SHP77 treated with DMSO at 0.1 percent for 48 hours (cell line): ENCODE measurements at places on chromosomes 11 and 22.
A peak's percentile ranks its signal among the peaks of the same experiment; 100 is the strongest.

DNA sequence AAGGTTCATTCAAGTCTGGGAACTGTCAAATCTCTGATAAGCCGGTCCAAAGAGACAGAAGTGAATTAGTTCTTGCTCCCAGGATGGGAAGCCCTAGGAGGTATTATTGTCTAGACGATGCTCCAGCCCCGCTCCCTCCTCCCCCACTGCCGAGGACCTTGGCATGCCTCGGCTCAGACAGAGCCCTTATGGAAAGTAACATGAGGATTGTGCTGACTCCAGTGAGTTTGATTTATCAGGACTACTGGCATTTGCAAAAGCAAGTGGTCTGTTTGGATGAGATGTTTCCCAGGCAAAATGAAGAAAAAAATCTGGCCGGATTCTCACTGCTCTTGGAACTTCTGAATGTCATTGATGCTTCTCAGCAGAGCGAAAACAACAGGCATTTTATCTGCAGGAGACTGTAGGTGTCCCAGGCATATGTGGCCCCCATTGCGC lies 341.0 kb downstream of the ETS1 start:
- no peak for DNase-seq

DNA sequence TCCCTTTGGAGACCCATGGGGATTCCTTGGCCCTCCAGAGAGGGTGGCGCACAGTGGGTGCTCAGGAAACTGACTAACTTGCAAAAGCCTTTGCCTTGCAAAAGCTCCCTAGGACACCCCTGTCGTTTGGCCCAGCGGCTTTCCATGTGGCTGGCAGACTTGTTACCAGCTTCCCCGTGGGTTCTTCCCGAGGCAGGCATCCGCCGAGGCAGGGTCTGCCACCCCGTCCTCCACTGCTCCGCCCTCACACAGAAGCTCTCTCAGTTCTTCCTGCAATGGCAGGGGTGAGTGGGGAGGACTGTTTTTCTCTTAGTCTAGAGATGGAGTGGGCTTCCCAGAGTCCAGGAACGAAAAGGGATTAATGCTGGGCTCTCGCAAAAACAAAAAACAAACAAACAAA lies 23.0 kb downstream of the ALX4 start:
- no peak for DNase-seq

DNA sequence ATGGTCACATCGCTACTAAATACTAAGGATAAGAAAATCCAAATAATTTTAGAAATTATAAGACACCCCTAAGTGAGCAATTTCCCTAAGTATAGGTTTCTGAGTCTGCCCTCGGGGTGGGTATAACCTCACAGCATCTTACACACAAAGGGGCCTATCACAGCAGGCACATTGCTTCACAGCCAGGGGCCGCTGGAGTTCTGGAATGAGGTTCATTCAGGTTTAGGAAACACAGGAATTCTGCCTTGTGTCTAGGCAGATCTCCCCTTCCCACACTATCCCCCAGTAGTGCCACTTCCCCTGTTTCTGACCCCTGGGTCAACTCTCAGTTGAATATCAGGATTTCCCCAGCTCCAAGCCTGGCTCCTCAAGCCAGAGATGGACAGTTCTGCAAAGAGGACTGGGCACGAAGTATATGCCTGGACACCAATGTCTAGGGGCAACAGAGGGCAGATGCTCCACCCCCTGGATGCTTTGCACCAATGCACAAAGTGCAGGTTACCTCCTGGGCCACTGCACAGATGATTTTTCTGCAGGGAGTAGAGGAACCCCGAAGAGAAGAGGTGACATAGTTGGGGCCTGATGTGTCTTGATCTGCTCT lies 11.4 kb downstream of the TUBA8 start:
- no peak for DNase-seq

- no peak for DNase-seq
These were observed 8.5 kb upstream of the DENND5A start for GRCh38 chr11:9273376-9274336.

DNA sequence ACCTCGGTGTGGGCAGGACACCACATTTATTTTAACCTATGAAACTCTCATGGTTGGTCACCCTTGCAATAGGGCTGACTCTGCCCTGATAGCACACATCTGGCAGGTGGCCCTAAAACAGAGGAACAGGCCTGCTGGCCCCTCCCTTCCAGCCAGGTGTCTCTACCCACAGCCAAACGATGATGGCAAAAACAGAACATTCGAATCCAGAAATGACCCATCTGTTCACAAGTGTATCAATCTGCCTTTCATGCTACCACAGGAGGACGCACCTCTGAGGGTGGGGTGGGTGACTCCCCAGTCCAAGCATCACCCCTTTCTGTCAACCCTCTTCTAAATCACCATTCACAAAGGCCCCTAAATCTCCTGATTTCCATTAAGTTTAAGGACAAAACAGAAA lies 118.1 kb downstream of the ETS1 start:
- DNase-seq = no peak

- DNase-seq = no peak
These were observed 1313.6 kb downstream of the TBC1D22A start for GRCh38 chr22:48076008-48076407.

GRCh38 chr11:121389651-121390050 lies 62.5 kb upstream of the SORL1 start:
- no peak for DNase-seq

DNA sequence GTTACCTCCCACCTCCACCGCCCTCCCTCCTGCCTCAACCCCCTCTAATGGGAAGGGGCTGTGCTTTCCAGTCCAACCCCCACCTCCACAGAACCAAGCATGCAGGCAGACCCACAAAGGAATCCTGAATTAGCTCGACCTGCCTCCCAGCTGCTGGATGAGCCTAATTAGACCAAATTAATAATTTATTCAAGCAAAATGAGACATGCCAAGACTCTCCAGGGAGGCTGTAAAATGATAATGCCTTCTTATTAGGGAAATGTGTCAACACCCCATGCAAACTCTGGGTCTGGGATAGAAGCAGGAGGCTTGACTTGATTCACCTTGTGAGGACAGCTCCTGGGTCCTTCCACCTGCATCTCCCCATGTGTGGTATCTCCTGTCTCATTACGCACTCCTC lies 59.4 kb upstream of the HMGXB4 start:
- DNase-seq = no peak

DNA sequence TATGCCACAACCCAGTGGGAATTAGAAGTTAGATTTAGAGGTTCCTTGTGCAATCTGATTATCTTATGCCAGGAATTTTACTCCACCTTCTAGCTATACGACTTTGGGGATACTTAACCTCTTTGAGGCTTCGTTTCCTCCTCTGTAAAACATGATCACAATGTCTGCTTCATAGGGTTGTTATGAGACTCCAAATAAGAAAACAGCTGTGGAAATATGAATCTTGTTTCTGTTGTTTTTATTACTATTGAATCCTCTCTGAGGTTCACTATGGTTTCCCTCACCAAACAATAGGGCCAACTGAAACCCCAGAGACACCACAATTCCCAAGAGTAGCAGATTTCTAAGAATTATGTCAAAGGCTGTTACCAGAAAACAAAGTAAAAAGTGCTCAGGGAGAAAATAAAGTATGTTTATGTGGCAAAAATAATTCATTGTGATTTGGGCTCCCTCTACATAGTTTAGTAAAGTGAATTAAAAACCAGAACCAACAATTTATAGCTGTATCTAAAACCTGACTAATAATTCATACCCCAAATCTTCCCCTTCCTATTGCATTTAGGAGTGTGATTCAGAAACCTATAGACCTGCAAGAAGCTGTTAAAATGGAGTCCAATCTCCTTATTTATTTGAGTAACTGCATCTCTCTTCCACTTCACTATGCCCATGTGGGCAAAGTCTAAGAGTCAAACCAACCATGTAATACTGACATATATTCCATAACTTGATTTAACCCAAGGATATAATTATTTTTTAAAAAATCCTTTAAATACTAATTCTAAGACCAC lies 38.4 kb downstream of the AMBRA1 start:
- no peak for DNase-seq

- DNase-seq = peak; percentile 28
These were observed 849 bp upstream of the APOBEC3B start for GRCh38 chr22:38981005-38981991.

DNA sequence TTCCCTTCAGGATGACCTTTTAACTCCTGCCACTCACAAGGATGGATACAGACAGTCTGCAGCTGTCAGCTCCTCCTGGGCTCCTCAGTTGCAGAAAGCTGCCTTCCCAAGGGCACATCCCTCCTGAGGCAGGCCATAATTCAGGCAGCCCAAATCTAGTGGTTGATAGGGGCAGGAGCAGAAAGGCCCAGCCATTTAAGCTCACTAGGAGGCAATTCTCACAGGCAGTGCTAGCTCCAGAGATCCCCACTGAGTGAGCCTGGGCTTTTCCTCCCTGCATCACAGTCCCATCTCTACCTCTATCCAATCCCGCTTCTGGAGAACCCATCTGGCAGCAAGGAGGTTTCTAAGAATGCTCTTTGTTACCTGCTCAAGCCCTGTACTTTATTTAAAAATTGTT lies 200.6 kb downstream of the ARHGAP42 start:
- no peak for DNase-seq

GRCh38 chr22:46023558-46023981 lies 46.6 kb upstream of the WNT7B start:
- no peak for DNase-seq

GRCh38 chr11:88520391-88520790 lies 182.9 kb upstream of the CTSC start:
- DNase-seq = no peak

- no peak for DNase-seq
These were observed 26.8 kb downstream of the TPBGL start for GRCh38 chr11:75267171-75267970.

DNA sequence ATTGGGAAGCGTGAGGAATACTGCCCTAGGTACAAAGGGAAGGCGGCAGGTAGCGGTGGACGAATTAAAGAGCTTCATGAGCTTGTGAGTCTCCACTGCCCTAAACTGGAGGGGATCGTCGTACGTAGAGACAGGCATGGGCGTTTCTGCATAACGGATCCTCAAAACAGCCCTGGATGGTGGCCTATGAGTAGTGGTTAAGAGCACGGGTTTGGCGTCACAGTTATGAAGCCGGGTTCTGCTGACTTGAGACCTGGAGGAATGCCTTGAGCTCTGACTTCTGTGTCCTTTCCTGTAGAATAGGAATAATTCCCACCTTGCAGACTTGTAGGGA lies 335 bp downstream of the TMEM138 start:
- DNase-seq = no peak

- DNase-seq = no peak
These were observed at the start of gene BDNF for GRCh38 chr11:27700351-27701301. BDNF (minus strand) TSS chr11:27700455; CDS start chr11:27658564, 41,891 bp downstream.

- no peak for DNase-seq
These were observed 34.8 kb downstream of the BARX2 start for GRCh38 chr11:129410395-129410960.

GRCh38 chr11:69205743-69206612 lies 50.2 kb downstream of the SMIM38 start:
- no peak for DNase-seq

DNA sequence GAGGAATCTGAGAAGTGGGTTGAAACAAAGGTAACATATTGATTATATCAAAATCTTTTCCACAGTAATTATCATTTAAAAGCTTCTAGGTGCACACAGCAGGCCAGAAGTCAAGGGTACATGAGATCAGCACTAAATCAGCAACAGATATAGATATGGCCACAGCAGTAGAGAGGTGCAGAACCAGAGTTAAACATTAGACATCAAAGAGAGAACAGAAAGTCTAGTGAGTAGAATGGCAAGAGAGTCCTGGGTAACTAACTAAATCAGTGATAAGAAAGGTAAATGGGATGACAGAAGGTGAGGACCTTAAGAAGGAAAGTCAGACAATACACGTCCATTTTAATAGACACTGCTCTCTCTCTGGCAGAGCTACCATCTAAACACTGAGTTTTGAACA lies 119.5 kb upstream of the GRIA4 start:
- no peak for DNase-seq

DNA sequence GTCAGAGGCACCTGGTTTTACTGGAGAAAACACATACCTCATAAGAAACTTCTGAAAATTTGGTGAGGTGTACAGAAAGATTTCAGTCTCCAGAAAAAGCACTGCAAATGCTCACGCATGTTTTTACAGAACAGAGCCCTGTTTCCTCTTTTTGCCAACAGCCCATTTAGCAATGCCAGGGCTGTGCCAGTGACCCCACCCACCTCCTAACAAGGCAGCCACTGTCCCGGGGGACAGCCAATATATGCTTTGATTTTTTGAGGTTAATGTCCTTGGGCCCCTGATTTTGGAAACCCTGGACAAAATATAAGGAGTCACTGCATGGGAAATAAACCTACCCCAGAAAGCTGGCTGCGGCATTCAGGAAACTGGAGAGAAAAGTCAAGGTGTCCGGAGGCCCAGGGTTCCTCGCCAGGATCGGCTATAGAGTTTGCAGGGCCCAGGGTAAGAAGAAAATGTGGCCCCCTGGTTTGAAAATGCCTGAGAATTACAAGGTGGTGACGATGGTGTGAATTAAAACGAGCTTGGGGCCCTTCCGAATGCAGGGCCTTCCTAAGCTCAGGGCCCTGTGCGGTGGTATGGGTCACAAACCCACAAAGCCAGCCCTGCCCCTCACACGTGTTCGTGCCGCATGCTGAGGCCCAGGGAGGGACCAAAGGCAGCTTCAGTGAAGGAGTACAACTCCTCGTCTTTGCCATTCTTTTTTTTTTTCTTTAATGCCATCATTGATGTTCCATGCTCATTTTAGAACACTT lies 71.1 kb upstream of the WNT7B start:
- no peak for DNase-seq

DNA sequence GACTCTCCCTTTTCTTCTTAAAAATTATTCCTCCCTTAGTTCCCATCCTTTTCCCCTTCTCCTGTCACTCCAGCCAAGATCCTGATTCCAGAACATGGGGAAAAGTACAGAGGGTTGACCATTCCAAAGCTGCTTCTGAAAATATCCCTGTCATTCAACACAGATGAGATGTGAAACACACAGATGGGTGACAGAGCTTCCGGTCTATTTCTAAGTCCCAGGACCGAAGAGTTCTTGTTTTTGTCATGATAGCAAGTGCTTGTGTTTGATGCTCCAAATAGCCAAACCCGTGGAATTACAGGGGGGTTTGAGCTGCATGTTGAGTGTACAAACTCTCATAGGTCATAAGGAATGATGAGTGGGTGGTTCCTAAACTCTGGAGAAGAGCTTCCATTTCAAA lies 57.9 kb downstream of the PARVA start:
- DNase-seq = no peak

DNA sequence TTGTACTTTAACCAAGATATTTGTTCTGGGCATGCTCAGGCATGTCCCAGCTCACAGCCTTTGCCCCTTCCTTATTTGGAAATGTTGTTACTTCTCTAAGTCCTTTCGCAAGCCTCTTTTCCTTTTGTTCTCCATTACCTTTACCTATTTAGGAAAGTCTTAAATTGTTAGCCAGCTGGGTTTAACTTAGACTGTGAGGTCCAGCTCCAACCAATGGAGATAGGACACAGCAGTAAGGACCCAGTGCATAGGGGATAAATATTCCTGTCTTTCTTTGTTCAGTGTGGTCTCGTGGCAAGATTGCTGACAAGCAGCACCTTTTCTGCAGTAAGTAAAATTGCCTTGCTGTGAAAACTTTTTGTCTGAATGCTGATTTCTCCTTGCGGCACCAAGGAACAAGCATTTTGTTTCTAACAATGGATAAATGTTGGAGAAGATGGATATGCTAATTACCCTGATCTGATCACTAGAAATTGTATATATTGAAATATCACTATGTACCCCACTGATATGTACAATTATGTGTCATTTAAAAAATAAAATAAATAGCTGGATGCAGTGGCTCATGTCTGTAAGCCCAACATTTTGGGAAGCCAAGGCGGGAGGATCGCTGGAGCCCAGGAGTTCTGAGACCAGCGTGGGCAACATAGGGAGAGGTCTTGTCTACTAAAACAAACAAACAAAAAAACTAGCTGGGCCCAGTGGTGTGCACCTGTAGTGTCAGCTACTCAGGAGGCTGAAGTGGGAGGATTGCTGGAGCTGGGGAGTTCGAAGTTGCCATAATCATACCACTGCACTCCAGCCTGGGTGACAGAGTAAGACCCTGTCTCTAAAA lies 31.9 kb upstream of the FTH1 start:
- DNase-seq = no peak
